Urinary bladder (tissue), 4 donors: ENCODE measurements at places on chromosomes 16 and 17. TPM values are rescaled to one million over a fixed set of nuclear protein-coding genes. Genes with fewer than 3 reads are reported as not detected.

The ABCC6 gene
- 2.8 TPM for total RNA-seq

The PTX4 gene
- total RNA-seq: not detected

The TP53I13 gene
- total RNA-seq: 26.3 TPM

The EMC8 gene
- total RNA-seq: 15.0 TPM

The NRN1L gene
- not detected for total RNA-seq

The NAGS gene
- 0.90 TPM for total RNA-seq

The RNF222 gene
- not detected for total RNA-seq

The ESRP2 gene
- 8.4 TPM for total RNA-seq

The CHST4 gene
- not detected for total RNA-seq

The XAF1 gene
- 90.9 TPM for total RNA-seq

The PRAC1 gene
- 7.7 TPM for total RNA-seq

The CCT6B gene
- total RNA-seq: 8.3 TPM

The NATD1 gene
- total RNA-seq: 2.1 TPM

The ABCC12 gene
- not detected for total RNA-seq

The CCDC47 gene
- total RNA-seq: 63.6 TPM

The TPPP3 gene
- 24.0 TPM for total RNA-seq

The LPCAT2 gene
- 60.4 TPM for total RNA-seq

The ALDH3A2 gene
- total RNA-seq: 92.0 TPM

The PRAC2 gene
- total RNA-seq: 2.1 TPM

The TBC1D3E gene
- 0.26 TPM for total RNA-seq

The QRICH2 gene
- 3.2 TPM for total RNA-seq

The KRTAP2-2 gene
- not detected for total RNA-seq

The FBXW10B gene
- 1.7 TPM for total RNA-seq

The CD19 gene
- 0.16 TPM for total RNA-seq

The CCDC200 gene
- total RNA-seq: not detected

The NGFR gene
- 11.7 TPM for total RNA-seq

The TXNL4B gene
- 16.2 TPM for total RNA-seq

The LDHD gene
- total RNA-seq: 1.5 TPM

The PIGS gene
- total RNA-seq: 21.1 TPM

The CBX8 gene
- 4.4 TPM for total RNA-seq

The TMEM114 gene
- not detected for total RNA-seq

The OR2C1 gene
- 0.85 TPM for total RNA-seq

The C16orf46 gene
- 0.63 TPM for total RNA-seq

The SLC22A31 gene
- total RNA-seq: not detected

The FOXC2 gene
- total RNA-seq: 0.58 TPM

The TBC1D24 gene
- 11.2 TPM for total RNA-seq

The HOXB4 gene
- total RNA-seq: 2.0 TPM
